ENCODE measurements at places on chromosomes 4 and X. TPM values are rescaled to one million over a fixed set of nuclear protein-coding genes. Genes with fewer than 3 reads are reported as not detected.

The CCDC120 gene
- 1.6 TPM for total RNA-seq

DNA sequence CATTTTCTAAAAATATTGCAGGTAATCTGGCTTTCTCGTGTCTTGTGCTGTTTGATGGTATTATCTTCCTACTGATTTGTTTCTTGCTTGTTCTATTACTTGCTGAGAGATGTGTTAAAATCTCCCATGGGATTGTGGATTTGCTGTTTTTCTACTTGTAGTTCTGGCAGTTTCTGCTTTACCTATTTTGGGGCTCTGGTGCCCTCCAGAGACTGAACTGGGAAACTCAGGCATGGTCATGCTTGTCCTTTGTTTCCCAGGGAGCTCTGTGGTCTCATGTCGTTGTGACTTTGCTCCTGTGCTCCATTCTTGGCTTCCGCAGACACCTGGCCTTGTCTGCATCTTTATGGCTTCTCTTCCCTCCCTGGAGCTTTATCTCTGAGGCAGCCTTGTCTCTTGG is 39.5 kb downstream of the NSD2 start:
- DNase-seq: peak; percentile 46

GRCh38 chrX:38206542-38206941 is 14.1 kb downstream of the SRPX start:
- no peak for DNase-seq

- peak; percentile 85 for DNase-seq
These were observed 618 bp downstream of the DDX3X start for GRCh38 chrX:41334363-41335197.

- DNase-seq: no peak
These were observed 74.0 kb downstream of the AFF2 start for GRCh38 chrX:148574237-148574973.

DNA sequence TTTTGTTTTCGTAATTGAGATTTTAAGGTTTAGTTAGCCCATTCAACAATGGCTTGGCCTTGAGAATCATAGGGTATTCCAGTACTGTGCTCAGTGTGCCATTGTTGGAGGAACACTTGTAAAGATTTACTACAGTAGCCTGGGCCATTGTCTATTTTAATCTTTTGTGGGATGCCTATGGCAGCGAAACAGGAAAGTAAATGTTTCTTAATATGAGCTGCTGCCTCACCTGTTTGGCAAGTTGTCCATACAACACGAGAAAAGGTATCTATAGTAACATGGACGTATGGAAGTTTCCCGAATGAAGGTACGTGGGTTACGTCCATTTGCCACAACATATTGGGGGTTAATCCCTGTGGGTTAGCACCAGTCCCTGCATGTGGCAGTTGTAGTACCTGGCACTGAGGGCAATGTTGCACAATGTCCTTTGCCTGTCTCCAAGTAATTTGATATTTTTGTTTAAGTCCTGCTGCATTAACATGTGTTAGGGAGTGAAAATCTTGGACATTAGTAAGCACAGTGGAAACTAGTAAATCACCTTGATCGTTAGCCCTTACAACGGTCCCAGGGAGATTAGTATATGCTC is 38.6 kb upstream of the AADAT start:
- no peak for DNase-seq

- no peak for DNase-seq
These were observed 377.1 kb upstream of the LCORL start for GRCh38 chr4:18398661-18399060.

DNA sequence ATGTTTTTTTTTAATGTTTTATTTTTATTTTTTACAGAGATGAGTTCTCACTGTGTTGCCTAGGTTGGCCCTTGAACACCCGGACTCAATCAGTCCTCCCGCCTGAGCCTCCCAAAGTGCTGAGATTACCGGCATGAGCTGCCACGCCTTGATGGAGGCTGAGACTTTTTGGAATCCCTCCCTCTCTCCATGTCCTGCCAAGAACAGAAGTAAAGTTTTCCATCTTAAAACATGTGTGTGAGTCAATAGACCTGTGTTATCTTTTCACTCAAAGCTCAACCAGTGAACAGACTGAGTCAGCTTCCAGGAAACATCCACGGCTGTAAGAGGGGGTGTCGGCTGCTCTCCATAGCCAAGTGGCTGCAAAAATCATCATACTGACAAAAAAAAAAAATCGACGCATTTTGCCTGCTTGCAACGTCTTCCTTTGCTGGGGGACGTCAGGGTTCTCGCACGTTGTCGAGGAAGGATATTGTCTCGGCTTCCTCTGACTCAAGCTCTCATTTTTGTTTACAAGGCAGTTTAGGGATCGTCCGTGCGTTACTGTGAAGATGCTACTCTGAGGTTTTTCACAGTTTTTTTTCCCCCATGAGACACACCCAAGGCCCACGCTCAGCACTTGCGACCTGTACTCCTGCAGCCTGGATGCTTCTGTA is 10.0 kb upstream of the ASMTL start:
- no peak for DNase-seq

GRCh38 chrX:104647084-104647483 is 81.1 kb downstream of the IL1RAPL2 start:
- DNase-seq: no peak

The GLUD2 gene
- 1.2 TPM for total RNA-seq

The NEK1 gene
- total RNA-seq: 28.1 TPM

GRCh38 chr4:38872620-38873019 is 5.0 kb downstream of the FAM114A1 start:
- DNase-seq: no peak

DNA sequence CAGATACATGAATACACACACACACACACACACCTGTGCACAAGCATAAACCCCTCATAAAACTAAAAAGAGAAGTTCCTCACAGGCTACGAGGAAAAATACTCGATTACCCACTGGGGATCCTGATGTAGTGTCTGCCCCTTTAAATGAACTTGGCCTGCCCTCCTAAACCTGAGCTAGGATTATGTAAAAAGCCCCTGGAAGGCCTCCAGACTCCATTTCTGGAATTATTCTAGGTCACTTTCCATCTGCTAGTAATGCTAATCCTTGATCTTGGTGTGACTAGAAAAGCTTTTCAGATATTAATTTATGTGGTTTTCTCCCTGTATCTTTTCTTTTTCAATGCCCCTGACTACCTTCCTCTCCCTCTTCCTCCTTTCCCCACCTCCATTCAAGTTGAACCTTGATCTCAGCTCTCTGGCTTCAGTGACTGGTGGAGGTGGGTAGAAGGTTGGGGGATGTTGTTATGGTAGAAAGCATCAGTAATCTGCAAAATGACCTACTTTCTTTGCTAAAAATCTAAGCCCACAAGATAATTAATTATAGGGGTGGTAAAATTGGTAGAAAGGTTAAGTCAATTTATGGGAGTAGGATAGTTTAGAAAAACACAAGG is 25.5 kb upstream of the ZNF330 start:
- DNase-seq: no peak

The OTC gene
- total RNA-seq: 0.41 TPM

DNA sequence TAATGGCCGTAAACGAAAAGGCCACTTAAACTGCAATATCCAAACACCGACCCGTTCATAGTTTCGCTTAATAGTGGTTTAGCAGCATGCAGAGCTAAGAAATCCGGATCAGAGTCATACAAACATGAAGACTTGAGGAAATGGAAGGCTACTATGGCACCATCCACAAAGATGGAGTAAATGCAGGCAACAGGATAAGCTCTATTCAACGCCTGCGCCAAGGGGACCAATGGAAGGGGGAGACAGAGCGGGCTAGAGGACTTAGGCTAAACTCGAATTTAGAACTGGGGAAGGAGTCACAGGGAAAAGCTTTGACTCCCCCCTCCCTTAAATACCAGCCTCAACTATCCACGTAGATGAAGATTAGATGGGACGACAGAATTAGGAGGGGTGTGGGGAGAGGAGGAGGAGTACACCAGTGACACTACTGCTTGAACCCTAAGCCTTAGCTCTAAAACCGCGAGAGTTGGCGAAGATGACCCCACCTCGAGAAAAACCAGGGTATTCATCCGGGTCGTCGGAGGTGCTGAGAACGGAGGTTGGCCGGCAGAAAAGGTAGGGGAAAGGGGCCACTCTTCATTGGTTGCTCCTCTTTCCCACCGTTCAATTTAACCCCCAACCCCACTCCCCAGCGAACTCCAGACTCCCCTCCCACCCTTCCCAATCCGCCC is 3.5 kb downstream of the HUWE1 start:
- DNase-seq: no peak

The TMSB15C gene
- total RNA-seq: 43.2 TPM

GRCh38 chrX:10597871-10598270 is 22.5 kb downstream of the MID1 start:
- no peak for DNase-seq

- no peak for DNase-seq
These were observed 8.6 kb downstream of the SLC9B2 start for GRCh38 chr4:103067841-103068547.

The ZNF330 gene
- 20.4 TPM for total RNA-seq

- DNase-seq: no peak
These were observed 60.9 kb upstream of the IBSP start for GRCh38 chr4:87738483-87738882.

Measured in frontal cortex (tissue), 4 donors.